ENCODE measurements at places on chromosomes 16 and 17.

DNA sequence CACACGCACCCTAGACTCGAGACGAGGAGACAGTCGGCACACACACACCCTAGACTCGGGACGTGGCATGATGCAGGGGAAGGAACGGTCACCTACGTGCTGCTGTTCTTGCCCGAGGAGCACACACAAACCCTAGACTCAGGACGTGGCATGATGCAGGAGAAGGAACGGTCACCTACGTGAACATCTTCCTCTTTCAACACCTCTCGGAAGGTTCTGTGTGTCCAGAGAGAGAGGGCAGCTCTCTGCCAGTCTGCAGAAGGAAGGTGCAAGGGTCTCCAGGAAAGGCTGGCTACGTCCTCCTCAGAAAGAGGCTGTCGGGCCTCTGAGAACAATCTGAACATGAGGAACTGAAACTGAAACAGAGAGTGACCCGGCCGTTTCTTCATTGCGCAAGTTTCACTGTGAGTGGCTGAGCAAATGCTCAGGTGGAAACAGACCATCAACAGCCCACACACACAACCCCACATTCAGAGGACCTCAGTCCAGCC is 43.4 kb downstream of the ZNF276 start:
- no peak for DNase-seq

- no peak for DNase-seq
Measured at GRCh38 chr16:10965440-10966061, 21.2 kb downstream of the CLEC16A start.

DNA sequence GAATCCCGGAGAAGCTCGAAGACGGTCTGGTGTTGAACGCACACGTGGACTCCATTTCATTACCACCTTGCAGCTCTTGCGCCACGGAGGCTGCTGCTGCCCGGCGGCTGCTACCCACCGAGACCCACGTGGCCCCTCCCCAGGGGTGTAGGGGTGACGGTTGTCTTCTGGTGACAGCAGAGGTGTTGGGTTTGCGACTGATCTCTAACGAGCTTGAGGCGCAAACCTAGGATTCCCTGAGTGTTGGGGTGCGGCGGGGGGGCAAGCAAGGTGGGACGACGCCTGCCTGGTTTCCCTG is 1.7 kb upstream of the CBX4 start:
- DNase-seq, result no peak

DNA sequence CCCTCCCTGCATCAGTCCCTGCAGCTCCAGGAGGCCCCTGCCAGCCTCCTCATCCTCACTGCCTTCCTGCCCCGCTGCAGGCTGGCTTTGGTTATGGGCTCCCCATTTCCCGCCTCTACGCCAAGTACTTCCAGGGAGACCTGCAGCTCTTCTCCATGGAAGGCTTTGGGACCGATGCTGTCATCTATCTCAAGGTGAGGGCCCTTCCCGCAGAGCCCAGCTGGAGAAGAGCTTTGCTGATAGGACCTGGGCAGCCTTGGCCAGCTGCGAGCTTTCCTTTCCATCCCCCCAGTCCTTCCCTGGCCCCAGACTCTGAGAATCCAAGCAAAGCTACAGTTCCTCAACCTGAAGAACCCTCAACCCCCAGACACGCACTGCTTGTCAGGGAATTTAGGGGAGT is 14.1 kb downstream of the PDK2 start:
- no peak for DNase-seq

GRCh38 chr17:79371984-79372383 is 238.9 kb downstream of the RBFOX3 start:
- no peak for DNase-seq

DNA sequence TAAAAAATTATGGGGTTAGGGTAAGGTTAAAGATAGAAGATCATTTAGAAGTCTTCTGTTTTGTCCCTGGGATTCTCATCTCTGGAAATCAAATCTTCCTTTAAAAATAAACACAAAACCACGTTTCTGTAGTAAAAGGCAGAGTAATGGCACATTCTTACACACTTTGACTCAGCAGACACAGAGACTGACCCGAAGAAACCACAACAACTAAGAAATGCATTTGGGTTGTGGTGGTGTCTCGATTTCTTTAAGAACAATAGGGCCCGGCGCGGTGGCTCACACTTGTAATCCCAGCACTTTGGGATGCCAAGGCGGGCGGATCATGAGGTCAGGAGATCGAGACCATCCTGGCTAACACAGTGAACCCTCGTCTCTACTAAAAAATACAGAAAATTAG is 54.9 kb upstream of the MYH10 start:
- DNase-seq, result no peak

GRCh38 chr17:36034127-36034526 is 16.4 kb upstream of the CCL23 start:
- DNase-seq, result no peak

DNA sequence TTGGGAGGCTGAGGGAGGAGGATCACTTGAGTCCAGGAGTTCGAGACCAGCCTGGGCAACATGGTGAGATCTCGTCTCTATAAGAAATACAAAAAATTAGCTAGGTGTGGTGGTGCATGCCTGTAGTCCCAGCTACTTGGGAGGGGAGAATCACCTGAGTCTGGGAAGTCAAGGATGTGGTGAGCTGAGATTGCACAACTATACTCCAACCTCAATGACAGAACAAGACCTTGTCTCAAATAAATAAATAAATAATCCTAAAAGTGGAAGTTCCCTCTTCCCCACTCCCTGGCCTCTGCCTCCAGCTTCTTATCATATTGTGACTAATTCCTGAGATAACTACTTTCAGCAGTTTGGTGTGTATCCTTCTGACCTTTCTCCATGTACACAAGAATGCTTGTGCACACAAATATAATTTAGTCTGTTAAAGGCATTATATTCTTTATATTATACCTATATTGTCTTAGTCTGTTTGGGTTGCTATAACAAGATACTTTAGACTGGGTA is 23.5 kb upstream of the DNAJA2 start:
- no peak for DNase-seq

DNA sequence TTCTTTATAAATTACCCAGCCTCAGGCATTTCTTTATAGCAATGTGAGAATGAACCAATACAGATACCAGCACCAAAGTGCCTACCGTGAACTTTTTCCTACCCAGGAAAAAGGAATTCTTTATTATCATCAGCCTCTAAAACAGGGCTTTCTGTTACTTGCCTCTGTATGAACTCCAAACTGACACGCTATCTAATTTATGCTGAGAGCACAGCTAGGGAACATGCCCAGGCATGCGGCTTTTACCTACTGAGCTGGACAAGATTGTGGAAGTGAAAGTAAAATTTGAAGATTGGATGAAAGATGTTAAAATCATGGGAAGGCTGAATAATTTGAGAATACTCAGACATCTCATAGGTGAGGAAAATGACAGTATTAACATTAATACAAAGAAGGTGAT is 24.4 kb upstream of the ADCY9 start:
- no peak for DNase-seq

DNA sequence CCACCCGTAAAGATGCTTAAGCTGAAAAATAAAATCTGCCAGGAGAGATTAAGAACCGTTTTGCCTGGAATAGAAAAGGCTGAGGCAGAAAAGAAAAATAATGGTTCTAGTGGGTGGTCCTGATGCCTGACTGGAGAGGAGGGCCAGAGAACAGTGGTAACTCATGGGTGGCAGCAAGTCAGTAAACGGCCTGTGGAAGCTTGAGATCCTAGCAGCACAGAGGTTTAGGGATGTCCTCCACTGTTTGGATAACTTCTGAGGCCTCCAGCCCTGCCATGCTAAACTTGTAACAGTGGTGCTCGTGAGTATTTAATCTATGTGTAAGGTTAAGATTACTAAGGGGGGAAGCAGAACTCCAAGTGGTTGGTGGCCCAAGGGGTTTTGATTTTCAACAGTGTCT is 21.2 kb upstream of the PHAF1 start:
- no peak for DNase-seq

- no peak for DNase-seq
Measured at GRCh38 chr16:8620535-8620934, 963 bp upstream of the METTL22 start.

DNA sequence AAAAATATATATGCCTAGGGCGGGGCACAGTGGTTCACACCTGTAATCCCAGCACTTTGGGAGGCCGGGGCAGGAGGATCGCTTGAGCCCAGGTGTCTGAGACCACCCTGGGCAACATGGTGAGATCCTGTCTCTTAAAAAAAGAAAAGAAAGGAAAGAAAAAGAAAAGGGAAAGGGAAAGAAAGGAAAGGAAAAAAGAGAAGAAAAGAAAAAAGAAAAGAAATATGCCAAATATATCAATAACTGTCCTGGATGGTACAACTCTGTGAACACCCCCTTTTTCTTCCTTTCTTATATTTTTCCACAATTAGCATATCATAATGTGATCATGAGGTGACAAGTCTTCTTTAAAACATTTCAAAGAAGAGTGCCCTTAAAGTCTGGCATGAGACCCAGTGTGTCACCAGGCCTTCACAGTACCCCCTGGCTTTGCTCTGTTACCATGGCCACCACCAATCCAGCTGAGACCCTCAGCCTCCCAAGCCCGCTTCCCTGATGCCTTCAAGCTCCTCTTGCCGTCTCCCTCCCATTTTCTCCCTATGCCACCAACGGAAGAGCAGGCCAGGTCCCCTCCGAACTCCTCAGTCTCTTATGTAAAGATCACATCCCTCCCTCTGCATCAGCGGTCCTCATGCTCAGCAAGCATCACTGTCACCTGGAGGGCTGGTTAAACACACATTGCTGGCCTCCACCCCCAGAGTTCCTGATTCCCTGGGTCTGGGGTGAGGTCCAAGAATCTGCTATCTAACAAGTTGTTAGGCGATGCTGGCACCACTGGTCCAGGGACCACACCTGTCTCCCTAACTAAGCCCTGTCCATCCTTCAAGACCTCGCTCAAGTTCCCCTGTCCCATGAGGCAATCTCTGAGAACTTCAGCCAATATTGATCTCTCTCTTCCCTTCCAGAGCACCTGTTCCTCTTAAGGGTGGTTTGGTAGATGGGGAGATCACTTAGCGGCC is 44.5 kb downstream of the CUEDC1 start:
- DNase-seq, result no peak

DNA sequence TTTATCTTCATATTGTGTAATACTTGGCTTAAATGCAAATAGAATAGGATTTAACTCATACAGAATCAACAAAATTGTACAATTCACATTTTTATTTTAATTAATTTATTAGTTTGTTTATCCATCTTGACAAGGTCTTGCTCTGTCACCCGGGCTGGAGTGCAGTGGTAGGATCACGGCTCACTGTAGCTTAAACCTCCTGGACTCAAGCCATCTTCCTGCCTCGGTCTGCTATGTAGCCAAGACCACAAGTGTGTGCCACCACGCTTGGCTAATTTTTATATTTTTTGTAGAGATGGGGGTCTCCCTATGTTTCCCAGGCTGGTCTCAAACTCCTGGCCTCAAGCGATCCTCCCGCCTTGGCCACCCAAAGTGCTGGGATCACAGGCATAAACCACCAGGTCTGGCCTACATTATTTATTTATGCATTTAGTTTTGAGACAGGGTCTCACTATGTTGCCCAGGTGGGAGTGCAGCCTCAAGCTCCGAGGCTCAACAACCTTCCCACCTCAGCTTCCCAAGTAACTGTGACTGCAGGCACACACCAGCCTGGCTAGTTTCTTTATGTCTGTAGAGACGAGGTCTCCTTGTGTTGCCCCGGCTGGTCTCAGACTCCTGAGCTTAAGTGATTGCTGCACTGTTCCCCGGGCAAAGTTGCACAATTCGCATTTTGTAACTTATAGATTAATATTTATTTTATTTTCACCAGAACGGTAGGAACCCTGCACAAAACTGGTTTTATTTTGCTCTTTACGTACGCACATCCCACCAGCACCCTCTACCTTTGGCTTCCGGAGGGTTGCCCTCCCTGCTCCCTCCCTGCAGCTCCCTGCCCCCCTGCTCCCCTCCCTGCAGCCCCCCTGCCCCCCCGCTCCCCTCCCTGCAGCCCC is 4.9 kb downstream of the DPEP1 start:
- DNase-seq, result no peak

DNA sequence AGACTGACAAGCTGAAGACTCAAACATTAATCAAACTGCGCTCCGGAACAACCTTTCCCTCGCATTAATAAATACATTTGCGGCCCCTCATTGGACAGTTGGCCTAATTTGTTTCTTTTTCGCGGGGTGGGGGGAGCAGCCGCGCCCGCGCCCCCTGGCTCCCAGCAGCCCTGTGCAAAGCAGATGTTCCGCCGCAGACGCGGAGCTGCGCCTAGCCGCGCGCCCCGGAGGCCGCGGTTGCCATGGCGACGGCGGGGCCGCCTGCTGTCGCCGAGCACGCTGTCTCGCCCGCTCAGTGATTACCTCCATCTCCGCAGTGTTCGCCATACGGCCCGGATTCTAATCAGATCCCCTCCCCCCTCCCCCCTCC is 25.5 kb downstream of the COPZ2 start:
- no peak for DNase-seq

GRCh38 chr16:61295311-61295710 is 740.9 kb downstream of the CDH8 start:
- no peak for DNase-seq

DNA sequence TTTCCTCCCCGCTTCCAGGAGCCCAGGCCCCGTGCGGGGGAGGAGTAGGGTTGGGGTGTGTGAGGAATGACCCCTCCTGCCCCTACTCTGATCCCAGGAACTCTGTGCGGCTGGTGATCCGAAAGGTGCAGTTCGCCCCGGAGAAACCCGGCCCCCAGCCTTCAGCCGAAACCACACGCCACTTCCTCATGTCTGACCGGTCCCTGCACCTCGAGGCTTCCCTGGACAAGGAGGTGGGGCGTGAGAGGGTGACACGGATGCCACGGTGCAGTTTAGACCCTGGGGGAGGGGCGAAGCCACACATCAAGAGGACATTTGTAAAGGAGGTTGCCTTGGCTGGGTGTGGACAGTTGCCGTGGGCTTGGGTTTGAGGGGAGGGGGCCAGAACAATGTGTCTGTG is 7.4 kb downstream of the ARRB2 start:
- DNase-seq, result no peak

- DNase-seq, result no peak
Measured at GRCh38 chr17:1730326-1731193, 6.1 kb downstream of the WDR81 start.

GRCh38 chr17:17367931-17368330 is 64.8 kb downstream of the NT5M start:
- no peak for DNase-seq

- no peak for DNase-seq
Measured at GRCh38 chr17:10018461-10018891, 113.4 kb upstream of the RCVRN start.

- DNase-seq, result no peak
Measured at GRCh38 chr17:2157675-2158395, 102.9 kb downstream of the HIC1 start.

- no peak for DNase-seq
Measured at GRCh38 chr17:200586-200985, 19.1 kb upstream of the DOC2B start.

DNA sequence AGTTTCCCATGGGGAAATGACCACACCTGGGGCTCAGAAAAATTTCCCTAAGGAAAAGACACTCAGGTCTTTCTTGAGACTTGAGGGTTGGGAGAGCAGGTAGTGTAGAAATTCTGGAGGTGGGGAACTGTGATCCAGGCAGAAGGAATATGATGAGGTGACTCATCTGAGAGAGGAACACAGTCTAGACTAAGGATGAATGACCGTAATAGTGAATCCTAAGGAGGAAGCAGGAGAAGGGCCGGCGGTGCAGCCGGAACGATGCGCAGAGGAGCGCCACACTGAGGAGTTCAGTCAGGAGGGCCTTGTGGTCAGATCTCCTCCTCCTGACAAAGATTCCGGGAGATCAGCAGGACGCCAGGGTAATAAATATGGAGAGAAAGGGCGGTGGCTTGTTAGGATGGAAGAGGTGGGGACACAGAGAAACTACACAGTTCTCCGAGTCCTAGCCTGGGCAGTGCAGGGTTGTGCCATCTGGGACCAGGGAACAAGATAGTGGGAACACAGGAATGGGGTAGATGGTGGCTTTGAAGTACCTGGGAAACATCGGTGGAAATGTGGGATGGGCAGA is 135.6 kb downstream of the PARN start:
- DNase-seq, result no peak
